ENCODE measurements at places on chromosomes 2 and 18.

DNA sequence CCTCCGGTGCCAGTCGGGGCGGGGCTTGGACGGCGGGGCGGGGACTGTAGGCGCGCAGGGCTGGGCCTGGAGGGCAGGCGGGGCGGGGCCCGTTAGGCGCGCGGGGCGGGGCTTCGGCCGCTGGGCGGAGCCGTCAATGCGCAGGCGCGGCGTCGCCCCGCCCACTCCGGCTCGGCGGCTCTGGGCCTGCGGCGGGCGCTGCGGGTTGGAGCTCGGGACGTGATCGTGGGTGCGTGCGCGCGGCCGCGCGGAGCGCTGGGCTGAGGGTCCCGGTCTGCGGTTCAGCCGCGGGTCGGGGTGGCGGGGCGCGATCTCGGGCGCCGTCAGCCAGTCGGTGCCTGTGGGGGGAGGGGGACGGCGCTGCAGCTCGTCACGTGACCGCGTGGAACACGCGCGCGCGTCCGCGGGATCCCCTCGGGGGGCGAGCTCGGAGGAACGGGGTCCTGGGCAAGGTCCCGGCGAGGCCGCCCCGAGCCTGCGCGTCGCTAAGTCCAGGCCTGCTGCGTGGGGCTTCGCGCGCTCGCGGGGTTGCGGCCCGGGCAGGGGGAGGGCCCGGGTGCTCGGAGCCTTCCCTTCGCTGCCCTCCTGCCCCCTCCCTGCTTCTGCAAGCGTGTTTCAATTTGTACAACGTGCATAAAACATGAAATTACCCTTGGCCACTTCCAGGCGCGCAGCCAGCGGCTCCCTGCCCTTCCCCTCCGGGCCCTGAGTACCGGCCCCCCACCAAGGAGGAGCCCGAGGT, at the start of gene D2HGDH:
TSS of gene D2HGDH (plus strand) at position 164 of the 742 bp plus-strand sequence. CDS start 595 bp downstream, outside the sequence.
- peak; percentile 69 for DNase-seq

DNA sequence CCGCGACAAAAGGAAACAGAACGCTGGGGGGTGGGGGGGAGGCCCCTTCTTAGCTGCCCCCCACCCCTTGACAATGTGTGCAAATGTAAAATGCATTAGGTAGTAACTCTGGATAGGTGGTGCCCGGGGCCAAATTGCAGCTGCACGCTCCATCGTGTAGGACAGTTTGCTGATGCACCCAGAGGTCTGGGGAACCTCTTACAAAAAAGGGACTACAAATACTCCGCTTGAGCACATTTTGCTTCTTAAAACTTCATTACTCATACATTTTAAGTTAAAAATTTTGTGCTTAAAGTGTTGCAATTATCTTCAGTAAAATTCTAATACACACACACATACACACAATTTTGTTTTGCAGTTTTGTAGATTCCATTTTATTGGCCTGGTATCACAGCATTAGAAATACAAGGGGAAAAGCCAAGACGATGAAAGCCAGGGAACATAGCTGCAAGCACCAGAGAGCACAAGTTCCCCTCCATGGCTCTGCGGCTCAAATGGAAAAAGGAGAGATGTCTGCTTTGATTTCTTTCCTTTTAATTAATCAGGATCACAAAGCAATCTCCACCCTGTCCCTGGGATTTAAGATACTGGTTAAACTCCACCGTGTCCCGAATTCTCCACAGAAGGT, 582.1 kb downstream of the ZEB2 start:
- peak; percentile 37 for DNase-seq

GRCh38 chr2:14313341-14313740, 319.2 kb upstream of the LRATD1 start:
- DNase-seq: no peak

DNA sequence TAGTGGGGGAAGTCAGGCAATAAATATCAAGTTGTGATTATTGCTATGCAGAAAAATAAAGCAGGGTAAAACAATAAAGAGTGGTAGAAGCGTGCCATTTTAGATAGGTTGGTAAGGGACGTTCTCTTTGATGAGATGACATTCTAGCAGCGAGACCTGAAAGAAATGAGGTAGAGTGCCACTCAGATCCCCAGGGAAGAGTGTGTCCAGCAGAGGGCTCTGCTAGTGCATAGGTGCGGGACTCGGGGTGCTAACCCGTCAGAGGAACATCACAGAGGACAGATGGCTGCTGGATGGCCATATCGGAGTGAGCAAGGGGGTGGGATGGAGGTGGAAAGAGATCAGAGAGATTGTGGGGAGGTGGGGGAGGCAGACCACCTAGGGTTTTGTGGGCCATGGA, 16.3 kb upstream of the GTF2A1L start:
- DNase-seq: no peak

- no peak for DNase-seq
These were observed 57.5 kb upstream of the ST8SIA5 start for GRCh38 chr18:46814399-46814798.

DNA sequence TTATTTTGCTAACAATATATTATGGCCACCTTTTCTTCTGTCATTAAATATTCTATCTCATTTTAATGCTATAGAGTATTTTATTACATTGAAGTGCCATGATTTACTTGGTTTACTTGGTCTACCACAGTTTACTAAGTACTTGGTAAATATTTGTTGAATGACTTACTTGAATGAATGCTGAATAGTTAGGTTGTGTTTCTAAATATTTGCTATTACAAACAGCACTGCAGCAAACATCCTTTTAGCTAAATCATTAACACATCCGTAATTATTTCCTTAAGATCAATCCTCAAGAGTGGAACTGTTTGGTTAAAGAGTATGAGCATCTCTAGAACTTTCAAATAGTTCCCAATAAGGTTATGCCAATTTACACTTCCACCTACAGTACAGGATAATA, 318.7 kb downstream of the MYCN start:
- no peak for DNase-seq

- no peak for DNase-seq
These were observed 1.6 kb upstream of the RAB11FIP5 start for GRCh38 chr2:73114273-73114867.

- DNase-seq: no peak
These were observed 180.9 kb downstream of the KCNE4 start for GRCh38 chr2:223232896-223233295.

DNA sequence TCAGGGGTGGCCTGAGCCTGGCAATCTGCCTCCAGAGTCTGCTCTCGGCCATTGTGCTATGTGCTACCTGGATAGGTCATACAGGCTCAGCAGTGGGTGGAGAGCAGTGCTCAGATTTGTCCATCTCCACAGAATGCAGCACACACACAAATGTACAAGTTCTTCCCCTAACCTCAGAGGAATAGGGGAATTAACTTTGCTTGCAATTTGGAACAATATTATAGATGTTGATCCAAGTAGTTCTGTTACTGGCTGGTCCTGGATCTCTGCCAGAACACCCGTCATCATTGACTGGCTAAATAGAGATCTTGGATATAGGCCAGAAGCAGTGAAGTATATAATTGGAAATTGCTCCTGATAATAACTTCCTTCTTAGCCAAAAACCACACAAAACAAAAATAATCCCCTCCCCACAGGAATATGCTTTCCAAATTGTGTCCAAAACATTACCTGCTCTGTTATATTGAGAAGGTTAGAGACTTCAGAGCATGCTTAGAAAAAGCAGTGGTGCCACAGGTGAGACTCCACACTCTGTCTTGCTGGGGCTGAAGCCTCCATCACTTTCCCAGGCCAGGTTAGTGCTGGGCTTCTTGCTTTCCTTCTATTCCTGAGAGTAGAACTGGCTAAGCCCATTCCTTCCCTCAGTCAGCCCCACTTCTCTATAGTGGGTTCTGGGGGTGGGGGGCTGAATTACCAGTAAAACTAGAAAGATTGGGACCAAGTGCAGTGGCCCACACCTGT, 38.8 kb downstream of the NCAPH start:
- peak; percentile 76 for DNase-seq

DNA sequence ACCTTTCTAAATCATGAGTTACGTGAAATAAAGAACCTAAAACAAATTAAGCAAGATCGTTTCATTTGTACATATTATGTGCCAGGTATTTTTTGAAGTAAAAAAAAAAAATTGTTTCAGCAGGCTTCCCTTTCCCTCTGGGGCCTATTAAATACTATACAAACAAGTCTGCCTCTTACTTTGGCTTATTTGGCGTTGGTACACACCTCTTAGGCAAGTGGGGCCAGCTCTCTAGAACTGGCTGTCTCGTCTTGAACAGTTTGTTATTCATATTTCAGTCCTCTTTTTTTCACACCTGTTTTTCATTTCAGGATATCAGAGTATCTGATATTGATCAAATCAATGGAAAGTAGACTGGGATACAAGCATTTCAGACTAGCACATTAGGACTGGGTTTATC, 27.4 kb upstream of the PPP3R1 start:
- no peak for DNase-seq

- DNase-seq: no peak
These were observed 605.2 kb upstream of the LRRTM4 start for GRCh38 chr2:78127424-78127823.

GRCh38 chr2:224062481-224063297, 23.6 kb upstream of the SERPINE2 start:
- DNase-seq: no peak

DNA sequence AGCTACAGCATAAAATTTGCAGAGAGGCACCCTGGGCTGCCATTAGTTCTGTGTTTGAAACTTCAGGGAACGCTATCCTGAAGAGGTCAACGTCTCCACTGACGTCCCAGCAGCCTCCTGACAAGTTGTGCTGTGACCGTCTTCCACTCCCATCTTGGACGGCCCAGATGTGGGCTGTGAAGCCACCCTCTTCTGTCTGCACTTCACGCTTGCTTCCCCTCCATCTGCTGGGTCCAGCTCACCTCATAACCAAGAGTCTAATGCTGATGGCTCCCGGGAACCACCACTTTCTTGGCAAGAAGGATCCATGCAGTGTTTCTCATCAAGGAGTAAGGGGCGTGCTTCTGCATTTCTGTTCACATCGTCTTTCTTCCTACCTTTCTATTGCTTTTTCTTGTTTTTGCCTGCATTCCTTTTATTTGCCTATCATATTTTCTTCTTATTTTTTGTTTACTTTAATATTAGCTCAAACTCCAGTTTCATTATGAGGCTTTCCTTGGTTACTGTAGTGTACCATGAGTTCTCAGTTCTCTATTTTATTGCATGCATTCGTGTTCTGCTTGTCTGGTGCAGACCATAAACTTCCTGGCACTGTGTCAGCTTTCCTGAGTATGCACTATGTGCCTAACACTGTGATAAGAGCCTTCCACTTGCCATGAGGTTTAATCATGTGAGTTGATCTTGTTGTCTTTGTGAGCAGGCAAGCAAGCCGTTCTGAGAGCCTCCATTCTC, 631.8 kb upstream of the RAB6C start:
- no peak for DNase-seq

GRCh38 chr2:101704046-101704466, 6.5 kb downstream of the MAP4K4 start:
- DNase-seq: no peak

GRCh38 chr2:39313575-39313974, 69.8 kb upstream of the CDKL4 start:
- no peak for DNase-seq

- DNase-seq: no peak
These were observed 12.7 kb upstream of the SERPINB7 start for GRCh38 chr18:63762518-63762917.

DNA sequence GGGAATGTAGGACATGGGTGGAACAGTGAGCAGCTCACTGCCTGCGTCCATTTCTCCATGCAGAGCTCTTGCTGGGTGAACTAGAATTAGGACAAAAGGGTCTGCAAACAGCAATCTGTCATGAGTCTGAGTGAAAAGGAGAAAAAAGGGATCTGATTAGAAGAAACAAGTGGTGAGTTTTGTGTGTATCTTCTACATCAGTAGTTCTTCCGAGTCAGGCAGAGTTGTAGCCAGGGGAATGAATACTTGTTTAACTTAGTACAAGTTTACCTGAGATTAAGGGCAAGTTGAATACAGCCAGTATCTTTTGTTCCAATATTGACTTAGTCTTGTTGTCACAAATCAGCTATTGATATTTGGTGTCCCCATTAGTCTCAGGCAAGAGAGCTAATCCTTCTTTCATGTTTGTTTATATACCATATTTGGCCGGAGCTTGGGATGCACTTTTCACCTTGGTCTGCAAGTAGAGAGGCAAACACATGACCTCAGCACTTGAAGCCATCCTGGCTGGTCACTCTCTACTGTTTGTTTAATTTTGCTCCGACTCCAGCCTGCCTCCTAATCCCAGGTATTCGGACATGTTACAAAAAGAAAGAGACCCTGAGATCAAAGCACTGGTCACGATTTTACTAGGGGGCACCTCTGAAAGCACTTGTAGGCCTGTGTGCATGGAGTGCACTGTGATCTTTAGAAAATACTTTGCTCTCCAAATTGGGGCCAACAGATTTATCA, 211.0 kb upstream of the NT5C1B start:
- no peak for DNase-seq

DNA sequence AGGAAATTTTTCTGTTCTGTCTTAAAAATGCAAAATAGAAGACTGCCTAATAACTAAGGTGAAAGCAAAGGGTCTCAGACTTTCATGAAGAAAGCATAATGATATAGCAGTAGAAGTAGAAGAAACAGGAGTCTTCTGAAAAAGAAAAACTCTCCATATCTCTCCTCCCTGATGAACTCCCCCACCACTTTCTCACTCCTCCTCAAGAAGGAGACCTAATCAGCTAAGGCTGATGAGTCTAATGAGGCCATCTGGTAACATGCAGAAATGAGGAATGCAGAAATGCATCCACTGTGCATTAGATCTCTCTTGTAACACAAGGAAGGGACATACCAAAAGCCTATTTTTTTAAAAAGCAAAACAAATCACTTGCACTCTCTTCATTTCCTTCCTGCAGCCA, 273.7 kb upstream of the UBE2E3 start:
- no peak for DNase-seq

DNA sequence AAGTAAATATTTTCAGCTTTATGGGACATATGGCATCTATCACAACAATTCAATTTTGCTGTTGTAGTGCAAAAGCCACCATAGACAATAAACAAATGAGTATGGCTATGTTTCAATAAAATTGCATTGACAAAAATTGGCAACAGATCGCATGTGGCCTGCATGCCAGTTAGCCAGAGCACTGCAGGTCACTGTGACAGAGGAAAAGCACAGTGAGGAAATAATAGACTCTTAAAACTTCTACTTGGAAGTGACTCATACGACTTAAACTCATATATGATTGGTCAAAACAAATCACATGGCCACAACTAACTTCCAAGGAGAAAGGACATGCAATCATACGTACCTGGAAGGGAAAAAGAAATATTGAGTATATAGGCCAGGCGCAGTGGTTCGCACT, 44.4 kb downstream of the EXOC6B start:
- DNase-seq: no peak

DNA sequence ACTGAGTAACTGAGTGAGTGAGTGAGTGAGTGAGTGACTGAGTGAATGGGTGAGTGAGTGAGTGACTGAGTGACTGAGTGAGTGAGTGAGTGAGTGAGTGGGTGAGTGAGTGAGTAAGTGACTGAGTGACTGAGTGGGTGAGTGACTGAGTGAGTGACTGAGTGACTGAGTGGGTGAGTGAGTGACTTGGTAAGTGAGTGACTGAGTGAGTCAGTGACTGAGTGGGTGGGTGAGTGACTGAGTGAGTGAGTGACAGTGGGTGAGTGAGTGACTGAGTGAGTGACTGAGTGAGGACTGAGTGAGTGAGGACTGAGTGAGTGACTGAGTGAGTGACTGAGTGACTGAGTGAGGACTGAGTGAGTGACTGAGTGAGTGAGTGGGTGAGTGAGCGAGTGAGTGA, 13.9 kb downstream of the MAL start:
- no peak for DNase-seq
